ENCODE measurements at places on chromosomes 2 and 18.

GRCh38 chr2:137771064-137771463, 193.2 kb upstream of the HNMT start:
- DNase-seq: no peak

DNA sequence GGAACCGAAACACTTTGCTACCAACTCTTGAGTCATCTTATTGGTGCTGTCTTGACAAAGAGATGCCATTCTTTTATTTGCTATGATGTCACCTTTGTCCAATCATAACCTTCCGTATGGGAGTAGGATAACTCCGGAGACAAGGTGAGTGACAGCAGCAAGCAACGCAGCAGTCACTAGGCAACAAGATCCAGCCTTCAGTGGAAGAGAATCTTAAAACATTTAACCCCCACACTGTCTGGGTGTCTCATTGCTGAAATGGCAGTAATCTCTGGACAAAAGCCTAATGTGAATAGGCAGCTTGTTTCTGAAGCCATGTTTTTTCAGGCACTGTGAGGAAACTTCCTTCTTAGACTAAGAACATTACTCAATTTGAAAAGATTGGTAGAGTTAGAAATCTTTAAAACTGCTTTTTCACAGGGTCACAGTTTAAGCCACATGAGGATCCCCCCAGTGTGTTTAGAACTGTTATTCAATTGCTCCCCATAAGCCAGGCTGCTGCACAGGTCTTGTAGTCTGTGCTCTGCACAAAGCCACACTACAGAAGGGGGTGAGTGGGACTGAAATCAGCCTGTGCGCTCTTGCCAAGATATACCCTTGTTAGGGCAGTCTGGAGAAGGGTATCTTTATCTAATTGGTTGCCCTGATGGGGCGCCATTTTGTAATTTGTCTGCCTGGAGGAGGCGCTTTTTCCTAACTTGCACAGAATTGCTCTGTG, 131.5 kb upstream of the STON1 start:
- DNase-seq: peak; percentile 8

DNA sequence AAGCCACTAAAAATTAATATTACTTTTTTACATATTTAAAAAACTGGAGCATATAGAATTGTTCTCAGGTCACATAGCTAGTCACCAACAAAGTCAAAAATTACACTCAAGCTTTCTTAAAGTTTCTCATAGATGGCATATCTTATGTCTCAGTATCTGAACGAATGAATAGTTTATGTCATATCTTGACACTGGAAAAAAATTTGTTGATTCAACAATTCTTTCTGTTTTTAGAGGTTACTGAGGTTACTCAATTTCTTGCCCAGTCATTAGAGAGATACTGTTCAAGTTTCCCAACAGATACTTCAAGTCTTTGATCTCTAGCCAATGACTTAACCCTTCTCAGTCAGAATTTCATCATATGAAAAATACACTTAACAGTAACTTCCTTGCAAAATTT, 113.1 kb upstream of the XIRP2 start:
- no peak for DNase-seq

DNA sequence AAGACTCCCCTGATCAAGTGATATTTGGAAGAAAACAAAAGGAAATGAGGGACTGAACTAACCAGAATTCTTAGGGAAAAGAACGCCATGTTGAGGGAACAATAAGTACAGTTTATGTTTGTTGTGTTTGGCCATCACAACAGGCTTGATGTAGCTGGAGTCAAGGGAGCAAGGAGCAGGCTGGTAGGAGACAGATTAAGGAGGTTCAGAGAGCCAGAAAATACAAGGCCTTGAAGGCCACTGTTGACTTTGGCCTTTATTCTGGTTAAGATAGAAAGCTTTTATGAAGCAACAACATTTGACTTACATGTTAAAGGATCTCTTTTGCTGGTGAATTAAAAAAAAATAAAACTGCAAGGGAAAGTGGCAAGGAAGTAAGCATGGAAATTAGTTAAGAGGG, 754.1 kb upstream of the SLC8A1 start:
- DNase-seq: no peak

DNA sequence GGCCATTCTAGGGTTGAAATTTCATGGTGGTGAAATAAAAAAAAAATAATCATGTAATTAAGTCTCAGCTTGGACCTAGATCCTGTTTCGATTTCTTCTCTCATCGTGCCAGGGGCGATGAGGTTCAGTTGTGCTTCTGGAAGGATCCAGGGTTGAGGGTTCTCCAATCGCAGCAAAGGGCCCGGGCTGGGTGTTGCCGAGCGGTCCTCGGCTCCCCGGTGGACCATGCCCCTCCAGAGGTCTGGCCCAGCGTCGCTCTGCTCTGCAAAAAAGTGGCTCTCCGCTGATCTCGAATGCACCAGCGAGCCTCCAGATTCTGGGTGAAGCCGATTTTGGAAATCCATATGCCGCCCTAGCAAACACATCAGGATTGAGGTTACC, 39.0 kb downstream of the EN1 start:
- DNase-seq: peak; percentile 16

DNA sequence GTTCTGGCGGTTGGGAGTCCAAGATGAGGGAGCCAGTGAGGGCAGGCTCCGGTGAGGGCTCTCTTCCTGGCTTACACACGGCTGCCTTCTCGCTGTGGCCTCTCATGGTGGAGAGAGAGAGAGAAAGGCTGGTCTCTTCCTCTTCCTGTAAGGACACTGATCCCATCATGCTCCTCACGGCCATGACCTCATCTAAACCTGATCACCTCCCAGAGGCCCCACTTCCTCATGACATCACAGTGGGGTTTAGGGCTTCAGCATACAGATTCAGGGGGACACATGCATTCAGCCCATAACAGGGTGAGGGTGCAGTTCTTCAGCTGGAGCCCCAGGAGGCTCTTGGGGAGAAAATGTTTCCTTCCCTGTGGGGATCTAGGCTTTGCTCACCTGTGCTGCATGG, 29.2 kb downstream of the AGAP1 start:
- DNase-seq: no peak

- DNase-seq: no peak
Measured at GRCh38 chr2:95303191-95303919, 6.2 kb downstream of the KCNIP3 start.

GRCh38 chr2:120959426-120959825, 223.8 kb downstream of the GLI2 start:
- no peak for DNase-seq

- DNase-seq: no peak
Measured at GRCh38 chr18:38362286-38362792, 796.7 kb upstream of the CELF4 start.

DNA sequence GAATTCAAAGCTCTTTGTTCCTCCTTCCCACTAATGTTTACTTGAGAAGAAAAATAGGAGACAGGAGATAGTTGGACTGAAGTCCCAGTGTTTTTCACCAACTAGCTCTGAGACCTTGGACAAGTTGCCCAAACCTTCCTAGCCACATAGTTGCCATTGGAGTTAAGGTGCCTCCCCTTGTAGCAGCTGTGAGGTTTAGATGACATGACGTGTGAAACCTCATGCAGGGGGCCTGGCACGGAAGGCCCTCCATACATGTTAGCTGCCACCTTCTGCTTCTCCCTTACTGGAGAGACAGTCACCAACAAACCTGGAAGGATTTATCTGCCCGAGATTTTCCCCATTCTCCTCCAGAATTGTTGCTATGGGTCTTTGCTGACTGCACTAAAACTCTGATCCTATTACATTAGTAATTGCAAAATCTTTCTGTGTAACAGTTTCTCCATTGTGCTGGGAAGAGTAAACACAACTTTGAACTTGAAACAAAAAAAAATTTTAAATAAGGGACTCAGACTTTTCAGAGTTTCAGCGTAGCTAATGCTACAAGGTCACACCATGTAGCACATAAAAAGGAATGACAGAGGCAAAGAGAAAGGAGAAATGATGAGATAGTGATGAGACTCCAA, 23.8 kb upstream of the CABYR start:
- DNase-seq: no peak

GRCh38 chr2:46077522-46078107, 219.6 kb upstream of the EPAS1 start:
- DNase-seq: no peak

DNA sequence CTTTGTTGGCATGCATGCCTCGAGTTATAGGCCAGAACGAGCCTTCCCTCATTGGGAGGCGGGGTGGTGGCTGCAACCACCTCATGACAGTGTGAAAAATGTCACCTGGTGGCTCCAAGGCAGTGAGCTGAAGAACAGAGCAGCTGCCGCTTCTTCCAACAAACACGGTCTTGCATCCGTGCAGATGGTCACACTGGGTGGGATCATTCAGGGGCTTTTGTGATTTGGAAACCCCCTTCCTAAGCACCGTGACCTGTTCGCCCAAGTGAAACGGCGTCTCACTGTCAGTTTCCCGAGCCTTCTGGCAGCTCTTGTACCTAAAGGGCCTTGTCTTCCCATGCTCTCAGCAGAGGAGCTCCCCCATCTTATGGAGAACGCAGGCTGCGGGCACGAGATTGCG, 159.7 kb downstream of the NAPG start:
- DNase-seq: no peak

GRCh38 chr2:119028327-119029174, 86.6 kb downstream of the MARCO start:
- DNase-seq: peak; percentile 21

DNA sequence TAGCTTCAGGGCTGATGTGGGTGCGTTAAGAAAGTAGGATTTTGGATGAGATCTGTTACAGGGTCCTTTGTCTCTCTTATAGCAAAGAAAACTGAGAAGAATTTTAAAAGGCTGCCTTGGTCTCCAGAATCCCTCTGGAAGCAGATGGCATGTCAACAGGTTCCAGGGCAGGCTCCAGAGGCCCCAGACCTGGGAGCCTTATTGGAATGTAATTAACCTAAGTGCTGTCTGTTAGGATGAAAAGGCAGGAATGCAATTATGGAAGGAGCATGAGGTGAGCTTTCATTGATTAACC, 97.2 kb upstream of the PKDCC start:
- no peak for DNase-seq

GRCh38 chr2:64780041-64780440, 126.3 kb upstream of the SERTAD2 start:
- DNase-seq: peak; percentile 29

GRCh38 chr2:28780496-28780895, 28.9 kb downstream of the PPP1CB start:
- no peak for DNase-seq

- no peak for DNase-seq
Measured at GRCh38 chr18:9915291-9916076, 1.7 kb downstream of the VAPA start.

GRCh38 chr2:152565884-152566727, 151.2 kb downstream of the PRPF40A start:
- no peak for DNase-seq

DNA sequence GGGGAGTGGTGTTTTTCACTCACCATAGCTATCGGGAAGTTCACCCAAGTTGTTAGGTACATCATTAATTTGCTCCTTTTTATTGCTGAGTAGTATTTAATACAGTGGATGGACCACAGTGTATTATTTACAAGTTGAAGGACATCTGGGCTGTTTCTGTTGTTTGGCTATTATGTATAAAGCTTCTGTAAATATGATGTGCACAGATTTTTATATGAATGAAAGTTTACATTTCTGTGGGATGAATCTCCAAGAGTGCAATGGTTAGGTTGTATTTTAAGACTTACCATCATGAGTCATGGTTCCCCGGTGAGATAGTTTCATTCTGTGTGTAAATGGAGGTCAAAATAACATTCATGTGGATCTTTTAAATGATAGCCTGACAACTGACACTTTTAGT, 337.4 kb downstream of the PTPRM start:
- DNase-seq: peak; percentile 84

DNA sequence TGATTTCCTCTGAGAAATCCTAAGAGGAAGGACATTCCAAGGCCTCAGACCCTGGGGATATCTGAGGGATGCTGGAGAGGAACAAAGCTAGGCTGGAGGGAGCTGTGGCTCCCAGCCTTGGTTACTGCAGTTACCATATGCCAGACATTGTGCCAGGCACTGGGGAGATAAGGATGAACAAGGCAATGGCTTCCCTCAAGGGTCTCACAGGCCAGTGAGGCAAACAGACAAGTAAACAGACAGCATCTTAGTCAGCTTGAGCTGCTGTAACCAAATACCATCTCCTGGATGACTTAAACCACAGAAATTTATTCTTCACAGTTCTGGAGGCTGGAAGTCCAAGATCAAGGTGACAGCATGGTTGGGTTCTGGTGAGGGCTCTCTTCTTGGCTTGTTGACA, 91.8 kb downstream of the SKA1 start:
- no peak for DNase-seq

DNA sequence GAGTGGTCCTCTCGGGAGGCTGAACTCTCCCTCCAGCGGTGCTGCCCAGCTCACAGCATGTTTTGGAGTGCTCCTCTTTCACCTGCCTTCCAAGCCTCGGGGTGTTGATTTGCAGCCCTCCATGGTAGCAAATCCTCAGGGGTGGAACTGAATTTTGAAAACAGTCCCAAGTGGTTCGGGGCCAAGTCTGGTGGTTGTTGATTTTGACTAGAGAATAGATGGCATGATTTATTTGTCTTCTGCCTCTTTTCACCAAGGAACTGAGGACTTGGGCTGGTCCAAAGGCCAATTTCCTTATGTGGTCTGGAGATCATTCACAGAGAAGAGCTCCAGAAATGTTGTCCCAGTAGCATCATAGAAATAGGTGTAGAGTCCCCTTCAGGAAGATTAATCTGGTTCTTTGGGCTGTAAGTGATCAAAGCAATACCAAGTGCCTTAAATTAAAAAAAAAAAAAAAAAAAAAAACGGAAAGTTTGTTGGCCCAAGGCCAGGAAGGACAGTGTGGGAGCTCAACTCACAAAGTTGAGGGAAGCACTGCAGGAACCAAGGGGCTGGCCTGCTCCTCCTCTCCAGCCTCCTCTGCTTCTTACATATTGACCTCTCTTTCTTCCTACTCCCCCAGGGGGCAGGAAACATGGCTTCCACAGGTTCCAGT, 2.5 kb upstream of the DES start:
- DNase-seq: no peak

- peak; percentile 52 for DNase-seq
Measured at GRCh38 chr2:150729495-150729955, 242.1 kb upstream of the RND3 start.

DNA sequence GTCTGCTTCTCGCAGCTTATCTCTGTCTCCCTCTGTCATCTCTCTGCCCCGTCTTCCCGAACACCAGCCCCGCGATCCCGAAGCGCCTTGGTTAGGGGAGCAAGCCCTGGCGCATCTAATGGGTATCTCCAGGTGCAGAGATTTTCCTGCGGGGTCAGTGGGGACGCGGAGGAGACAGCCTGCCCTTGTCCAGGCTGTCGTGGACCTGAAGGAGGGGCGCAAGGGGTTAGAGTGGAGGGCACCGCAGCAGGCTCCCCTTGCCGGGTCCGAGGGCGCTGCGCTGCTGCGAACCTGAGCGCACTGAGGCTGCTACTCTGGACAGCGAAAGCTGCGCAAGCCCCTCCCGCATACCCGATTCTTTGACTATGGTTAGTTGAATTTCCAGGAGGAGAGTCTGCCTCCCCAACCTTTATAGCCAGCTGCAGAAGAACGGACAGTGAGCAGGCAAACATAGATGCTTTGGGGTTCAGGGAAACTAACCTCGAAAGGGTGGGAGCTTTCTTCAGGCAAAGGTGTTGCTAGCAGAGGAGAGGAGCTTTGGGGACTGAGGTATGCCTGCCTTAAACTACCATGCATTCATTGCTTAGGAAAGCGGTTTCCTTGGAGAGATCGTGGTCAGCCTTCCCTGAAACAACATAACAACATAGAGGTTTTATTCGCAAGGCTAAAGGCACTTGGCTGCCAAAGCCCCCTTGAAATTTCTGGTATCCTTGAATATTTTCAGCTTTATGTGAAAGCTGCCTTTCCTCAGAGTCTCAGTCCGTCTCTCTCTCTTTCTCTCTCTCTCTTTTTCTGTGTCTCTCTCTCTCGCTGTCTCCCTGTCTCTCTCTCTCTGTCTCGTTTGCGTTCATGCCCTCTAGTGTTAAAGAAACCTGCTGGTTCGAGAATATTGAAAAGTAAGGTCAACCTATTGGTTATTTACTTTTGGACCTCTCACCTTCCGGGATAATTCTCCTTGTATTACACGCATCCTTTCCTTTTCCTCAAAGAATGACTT, 1.6 kb downstream of the GALNT13 start:
- DNase-seq: no peak

All from fibroblast of skin of back (primary cell).